Fibroblast of skin of right quadriceps (primary cell): ENCODE measurements at places on chromosomes 7 and 10.

- no peak for DNase-seq
These were observed 70.2 kb upstream of the FGFR2 start for GRCh38 chr10:121668314-121669027.

DNA sequence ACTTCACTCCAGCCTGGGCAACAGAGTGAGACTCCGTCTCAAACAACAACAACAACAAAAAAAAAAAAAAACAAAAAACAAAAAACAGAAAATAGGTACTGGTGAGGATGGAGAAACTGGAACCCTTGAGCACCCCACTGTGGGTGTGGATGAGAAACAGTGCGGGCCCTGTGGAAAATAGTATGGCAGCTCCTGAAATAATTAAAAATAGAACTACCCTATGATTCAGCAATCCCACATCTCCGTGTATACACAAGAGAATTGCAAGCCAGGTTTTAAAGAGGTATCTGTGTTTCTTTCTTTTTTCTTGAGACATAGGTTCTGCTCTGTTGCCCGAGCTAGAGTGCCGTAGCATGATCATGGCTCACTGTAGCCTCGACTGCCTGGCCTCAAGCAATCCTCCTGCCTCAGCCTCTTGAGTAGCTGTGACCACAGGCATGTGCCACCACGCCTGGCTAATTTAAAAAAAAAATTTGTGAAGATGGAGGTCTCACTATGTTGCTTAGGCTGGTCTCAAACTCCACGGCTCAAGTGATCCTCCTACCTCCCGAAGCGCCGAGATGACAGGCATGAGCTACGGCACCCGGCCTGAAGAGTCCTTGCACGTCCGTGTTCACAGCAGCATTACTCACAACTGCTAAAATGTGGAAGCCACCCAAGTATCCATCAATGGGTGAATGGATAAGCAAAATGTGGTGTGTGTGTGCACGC lies 39.5 kb downstream of the EBF3 start:
- no peak for DNase-seq

- no peak for DNase-seq
These were observed 42.7 kb downstream of the FRMPD2 start for GRCh38 chr10:48231699-48232315.

DNA sequence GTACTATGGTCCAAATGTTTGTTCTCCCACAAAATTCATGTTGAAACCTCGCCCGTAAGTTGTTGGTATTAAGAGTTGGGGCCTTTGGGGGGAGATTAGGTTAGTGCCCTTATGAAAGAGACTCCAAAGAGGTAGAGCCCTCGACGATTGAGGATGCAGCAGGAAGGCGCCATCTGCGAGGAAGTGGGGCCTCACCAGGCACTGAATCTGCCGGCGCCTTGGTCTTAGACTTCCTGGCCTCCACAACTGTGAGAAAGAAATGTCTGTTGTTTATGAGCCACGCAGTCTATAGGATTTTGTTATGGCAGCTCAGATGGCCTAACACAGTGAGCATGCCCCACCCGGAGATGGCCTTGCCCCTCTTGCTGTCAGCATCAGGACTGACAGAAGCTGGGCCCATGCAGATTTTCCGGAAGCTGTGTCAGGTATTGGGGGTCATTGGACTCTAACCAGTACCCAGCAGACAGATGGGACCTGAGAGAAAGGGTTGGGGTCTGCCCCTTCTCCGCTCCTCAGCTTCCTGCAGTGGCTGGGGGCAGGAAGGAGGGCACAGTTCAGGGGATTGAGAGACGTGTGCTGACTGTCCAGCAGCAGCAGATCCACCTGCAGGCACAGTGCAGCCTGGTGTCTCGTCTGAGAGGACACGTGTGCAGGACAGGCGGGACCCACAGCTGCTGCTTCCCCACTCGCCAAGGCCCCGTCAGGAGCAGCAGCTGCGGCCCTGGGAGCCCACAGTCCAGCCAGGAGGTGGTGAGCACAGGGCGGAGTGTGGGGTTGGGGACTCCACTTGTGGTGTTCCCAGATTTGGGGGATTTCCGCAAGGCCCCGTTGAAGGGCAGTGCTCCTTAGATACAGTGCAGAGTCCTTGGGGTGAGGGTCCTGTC lies 47.8 kb downstream of the MGMT start:
- no peak for DNase-seq

- DNase-seq = no peak
These were observed 7.3 kb upstream of the TAF3 start for GRCh38 chr10:7811000-7811399.

GRCh38 chr7:12728192-12728538 lies 40.7 kb downstream of the ARL4A start:
- DNase-seq = no peak

DNA sequence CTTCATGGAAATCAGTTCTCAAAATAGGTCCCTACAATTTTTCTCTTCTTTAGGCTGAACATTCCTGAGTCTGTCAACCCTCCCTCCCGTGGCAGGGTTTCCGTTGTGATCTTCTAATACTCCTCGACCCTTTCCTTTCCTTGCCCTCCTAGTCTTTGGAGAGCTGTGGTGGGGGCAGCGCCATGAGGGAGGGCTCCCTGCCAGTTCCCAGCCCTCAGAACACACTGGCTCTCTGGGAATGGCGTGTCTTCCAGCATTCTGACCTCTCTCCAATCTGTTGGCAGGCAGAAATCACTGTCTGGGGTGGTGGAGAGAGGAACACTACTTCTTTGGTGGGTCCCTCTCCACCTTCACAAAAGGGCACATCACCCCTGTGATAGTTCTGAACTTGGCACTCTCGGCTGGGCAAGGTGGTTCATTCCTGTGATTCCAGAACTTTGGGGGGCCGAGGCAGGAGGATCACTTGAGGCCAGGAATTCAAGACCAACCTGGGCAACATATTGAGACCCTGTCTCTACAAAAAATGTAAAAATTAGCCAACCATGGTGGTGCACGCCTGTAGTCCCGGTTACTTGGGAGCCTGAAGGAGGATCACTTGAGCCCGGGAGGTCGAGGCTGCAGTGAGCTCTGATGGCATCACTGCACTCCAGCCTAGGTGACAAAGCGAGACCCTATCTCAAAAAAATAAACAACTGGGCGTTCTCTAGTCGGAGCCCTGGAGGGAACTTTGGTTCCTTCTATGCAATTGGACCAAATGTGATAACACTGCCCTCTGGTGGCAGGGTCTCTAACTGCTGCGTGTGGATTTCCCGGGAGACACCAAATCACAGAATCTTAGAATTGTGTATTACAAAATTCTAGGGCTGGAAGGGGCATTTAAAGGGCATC lies 13.1 kb upstream of the ARPC1A start:
- peak; percentile 54 for DNase-seq

GRCh38 chr10:125779403-125780327 lies 4.0 kb upstream of the MMP21 start:
- no peak for DNase-seq

GRCh38 chr10:79898597-79899325 lies 50.1 kb downstream of the SFTPD start:
- peak; percentile 46 for DNase-seq

DNA sequence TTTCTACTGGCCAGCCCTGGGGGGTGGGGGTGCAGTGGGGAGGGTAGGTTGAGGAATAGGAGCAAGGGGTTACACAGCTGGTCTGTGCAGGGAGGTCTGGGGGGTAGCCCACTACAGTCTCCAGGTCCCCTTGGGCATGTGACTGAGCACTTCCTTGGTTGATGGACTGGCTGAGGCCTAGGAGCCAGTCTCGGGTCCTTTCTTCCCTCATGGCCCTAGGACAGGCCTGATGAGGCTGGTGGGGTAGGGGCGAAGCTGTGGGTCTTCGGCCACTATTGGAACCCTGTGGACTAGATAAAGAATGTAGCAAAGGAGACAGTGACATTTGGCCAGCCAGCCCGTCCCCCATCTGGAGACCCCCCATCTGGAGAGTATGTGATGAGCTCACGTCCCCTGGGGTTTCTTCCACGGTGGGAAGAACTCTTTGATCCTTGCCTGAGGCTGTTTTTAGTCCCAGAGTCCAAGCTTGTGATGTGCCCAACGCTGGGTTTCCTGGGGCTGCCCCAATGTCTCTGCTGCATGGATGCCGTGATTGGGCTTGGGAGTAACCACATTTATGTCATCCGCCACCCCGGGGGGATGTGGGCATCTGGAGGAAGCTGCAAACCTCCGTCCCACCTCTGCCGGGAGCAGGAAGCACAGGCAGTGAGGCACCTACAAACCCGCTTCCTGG lies 20.7 kb downstream of the FAM241B start:
- no peak for DNase-seq

DNA sequence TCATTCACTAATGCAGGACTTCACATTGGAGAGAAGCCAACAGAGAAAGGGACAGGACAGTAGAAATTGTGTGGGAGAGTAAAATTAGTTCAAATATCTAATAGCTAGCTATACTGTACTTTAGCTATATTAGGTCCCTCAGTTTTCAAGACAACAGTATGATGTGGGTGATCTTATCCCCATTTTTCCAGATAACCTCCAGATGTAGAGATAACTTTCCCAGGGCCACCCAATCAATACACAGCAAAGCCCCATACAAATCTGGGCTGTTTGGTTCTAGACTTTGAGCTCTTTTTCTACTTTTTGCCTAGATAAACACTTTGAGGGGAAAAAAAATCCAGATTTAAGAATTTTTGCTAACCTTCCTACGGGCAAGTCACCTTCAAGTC lies 482 bp upstream of the CLDN12 start:
- no peak for DNase-seq

- peak; percentile 44 for DNase-seq
These were observed 144.7 kb downstream of the PFKFB3 start for GRCh38 chr10:6347391-6347951.

- DNase-seq = no peak
These were observed 47.3 kb downstream of the CNNM2 start for GRCh38 chr10:102965311-102965851.

DNA sequence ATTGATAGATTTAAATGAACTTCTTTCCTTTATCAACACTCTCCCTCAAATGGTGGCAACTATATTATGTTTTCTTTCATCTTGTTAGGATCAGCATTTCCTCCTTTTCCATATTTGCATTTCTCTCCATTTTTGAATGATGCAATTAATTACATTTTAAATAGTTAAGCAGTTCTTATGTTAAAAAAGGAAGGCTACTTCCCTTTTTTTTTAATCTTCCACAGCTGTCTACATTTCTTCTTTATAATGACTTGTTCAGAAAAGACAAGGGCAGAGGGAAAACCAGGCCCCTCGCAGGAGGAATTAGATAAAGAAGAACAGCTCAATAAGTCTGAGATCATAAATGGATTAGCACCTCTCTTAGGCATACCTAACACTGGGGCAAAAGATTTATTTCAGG lies 208.9 kb downstream of the ARL4A start:
- no peak for DNase-seq

DNA sequence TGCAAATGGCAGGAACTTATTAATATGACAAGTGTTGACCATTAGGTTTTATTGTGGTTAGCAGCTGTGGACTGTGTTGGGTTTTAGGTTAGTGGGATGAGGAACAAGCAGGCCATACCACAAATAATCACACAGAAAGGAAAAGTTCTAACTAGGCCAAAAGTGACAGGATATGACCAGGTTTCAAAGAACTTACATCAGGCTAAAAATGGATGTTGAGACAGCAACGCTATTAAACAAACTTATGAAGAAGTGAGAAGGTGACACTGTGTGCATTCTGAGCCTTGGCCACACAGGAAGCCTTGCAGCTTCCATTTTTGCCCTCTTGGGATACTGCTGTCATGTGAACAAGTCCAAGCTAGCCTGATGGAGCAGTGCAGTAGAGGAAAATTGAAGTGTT lies 568.8 kb downstream of the HTR7 start:
- peak; percentile 46 for DNase-seq

DNA sequence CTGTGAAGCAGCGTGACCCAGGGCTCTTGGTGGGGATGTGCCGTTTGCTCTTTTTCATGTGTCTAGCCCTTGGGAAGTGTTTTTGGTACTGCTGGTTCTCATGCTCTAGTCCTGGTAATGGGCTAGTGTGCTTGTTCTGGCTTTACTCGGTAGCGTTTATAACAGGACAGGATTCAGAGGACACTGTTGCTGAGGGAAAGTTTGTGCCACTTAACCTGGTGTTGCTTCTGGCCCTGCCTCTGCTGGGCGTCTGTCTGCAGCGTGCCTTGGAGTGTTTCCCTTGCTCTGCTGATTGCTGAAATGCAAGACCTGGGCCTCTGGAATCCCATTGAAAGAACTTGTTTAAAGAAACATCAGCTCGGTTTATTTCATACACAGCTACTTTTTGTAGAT lies 35.0 kb downstream of the INPP5A start:
- DNase-seq = peak; percentile 22

GRCh38 chr7:155979994-155980393 lies 167.7 kb upstream of the SHH start:
- DNase-seq = no peak

DNA sequence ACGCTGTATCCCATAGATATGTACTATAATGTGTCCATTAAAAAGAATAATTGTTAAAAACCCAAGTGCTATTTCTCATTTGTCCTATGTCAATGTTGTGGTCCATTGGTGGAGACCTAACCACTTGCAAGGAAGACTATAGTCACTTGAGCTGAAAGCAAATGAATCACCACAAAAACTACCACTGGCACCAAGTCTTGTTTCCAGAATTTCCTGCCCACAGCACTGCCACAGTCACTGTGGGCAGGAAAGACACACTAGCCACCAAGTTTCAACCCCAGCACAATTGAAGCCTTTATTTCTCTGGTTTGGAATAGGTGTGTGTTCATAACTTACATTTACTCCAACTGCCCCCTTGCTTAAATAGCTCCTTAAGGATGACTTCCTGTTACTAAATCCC lies 12.4 kb downstream of the DIP2C start:
- no peak for DNase-seq

DNA sequence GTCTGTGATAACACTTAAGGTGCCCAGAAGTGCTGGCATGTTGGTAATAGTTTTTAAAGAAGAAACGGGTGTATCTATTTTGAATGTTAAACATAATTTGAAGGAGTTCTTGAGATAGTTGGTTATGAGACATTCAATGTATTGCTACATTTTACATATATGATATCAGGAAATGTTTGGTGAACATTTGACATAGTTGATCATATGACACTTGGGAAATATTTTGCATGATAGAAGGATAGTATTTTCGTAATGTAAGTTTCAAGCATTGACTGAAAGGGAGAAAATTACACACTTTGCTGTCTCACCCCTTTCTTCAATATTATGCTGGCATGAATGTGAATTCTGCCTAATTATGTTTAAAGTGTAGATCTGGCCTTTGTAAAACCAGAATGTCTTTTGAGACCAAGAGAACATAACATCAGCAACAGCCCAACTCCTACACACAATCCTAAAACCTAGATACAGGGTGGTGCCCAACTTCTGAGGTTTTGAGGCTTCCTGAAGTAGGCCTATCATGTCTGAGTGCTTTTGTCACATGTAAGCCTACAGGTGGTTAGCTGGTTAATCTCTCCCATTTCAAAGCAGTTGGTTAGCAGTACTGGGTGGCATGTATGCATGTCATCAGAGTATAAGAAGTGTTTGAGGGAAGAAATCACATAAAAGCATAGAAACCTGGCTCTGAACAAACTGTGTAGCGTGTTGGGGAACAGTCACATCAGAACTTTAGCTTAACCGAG lies 2.1 kb downstream of the ADD3 start:
- DNase-seq = no peak

GRCh38 chr10:6877336-6877721 lies 297.3 kb upstream of the PRKCQ start:
- no peak for DNase-seq

DNA sequence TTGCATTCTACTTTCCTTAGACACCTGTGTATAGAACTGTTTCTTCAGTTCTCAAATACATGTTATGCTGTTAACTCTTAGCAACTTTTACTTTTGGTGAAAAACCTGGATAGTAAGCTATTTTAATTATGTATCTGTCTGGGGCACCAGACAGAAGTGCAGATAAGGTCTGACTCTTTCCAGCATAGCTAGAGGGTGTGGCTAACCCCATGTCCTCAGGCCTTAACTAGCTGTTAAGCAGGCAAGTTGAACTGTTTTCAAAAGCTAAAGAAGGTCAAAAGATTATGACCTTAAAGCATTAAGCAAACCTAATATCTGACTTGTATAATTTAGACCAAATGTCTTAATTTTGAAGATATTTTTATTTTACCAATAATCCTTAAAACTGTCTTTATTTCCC lies 45.1 kb upstream of the INHBA start:
- no peak for DNase-seq
